ENCODE measurements at places on chromosomes 13 and 19.

GRCh38 chr13:112220296-112220875, 153.4 kb downstream of the SOX1 start:
- no peak for DNase-seq

GRCh38 chr13:42561752-42562467, 12.0 kb upstream of the TNFSF11 start:
- no peak for DNase-seq

DNA sequence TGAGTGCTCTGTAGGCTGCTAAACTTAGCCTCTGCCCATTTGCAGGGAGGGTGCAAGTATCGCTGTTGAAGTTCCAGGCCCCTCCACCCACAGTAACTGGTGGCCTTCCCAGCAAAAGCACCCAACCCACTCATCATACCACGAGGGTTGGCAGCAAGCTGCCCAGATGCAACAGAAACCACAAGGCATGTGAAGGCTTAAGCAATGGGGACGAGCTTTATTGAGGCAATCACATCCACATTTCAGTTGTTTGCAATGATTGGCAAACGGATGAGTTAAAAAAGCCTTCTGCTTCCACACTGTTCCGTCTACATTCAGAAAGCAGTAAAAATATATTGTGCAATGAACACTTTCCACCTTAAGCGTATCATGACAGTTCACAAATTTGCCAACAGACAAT, 10.3 kb downstream of the GJB6 start:
- no peak for DNase-seq

DNA sequence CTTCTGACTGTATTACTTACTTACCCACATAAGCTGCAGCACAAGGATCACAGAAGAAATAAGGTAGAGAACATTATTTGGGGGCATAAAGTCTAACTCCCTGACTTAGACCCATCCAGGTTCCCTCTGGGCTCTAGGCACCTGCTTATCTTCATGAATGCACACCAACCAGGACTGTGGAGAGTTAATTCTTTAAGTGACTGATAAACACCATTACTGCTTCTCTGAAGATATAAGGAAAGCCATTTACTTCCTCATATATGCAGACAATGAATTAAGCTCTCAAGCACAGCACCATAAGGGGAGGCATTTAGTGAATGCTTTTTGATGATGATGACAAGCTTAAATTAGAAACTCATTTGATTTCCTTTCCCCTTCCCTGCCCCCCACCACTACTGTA, 22.5 kb downstream of the OBI1 start:
- DNase-seq = no peak

GRCh38 chr13:36891752-36892151, 28.3 kb downstream of the SMAD9 start:
- DNase-seq = no peak

- DNase-seq = no peak
Observed at GRCh38 chr13:20847296-20847695, 55.2 kb downstream of the XPO4 start.

DNA sequence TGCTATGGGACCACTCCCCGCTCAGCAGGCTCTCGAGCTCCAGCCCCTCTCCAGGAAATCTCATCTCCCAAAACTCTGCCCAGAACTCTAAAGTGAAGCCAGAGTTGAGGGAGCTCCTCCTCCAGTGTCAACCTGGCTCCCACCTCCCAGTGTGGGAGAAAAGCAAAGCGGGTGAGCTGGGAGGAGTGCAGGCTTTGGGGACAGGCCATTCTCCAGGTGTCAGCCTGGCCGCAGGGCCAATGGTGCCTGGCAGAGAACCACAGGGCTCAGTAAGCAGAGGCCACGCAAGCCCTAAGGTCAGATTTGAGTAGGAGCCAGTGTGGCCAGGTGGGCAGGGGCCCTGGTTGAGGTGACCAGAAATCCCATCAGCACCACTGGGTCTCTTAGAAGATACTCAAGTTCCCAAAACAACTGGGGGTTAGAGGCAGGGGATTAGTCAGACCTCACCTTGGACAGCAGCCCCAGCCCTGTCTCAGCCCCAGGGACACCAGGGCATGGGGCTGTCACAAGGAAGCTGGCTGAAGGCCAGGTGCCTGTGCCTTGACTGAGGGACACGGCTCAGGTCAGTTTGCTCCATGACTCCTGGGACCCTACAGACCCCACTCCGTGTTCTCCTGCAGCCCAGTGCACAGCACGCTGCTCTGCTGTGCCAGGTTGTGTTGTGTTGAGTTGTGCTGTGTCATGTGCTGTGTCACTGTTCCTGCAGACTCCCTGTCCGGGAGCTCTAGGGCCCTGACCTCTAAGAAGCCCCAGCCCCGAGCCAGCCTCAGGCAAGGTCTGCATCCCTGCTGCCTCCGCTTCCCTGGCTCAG, 2.8 kb upstream of the ZNF181 start:
- DNase-seq = no peak

DNA sequence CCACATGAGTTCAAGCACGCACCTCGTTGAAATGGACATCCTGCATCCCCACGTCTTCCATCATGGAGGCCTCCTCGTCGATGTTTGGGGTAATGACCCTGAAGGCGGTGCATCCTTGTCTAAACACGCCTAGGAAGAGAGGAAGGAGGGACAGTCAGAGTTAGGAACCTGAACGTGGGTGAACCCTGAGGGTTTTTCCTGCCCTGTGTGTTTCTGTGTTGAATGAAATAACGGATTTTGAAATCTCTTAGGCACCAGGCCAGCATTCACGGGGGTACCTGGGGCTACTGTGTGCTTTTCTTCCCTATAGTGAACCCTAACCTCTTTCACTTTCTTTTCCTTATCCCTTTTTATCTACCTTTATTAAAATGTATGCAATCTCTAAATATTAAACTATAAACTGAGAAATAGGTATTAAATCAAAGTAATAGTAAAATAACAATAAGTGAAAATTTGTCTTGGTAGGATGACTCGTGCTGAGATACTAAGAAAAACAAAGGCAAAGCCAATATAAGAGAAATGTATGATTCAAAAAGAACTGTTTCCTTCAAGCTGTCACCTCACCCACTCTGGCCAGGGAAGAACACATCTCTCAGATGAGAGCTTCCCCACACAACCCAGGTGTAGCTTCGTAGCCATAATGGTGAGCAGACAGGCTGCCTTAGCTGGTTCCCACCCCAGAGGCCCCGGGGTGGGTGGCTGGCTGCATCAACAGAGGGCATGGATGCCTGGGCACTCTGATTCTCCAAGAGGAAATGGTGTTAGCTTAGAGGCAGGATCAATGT, 72.1 kb upstream of the SLC15A1 start:
- no peak for DNase-seq

GRCh38 chr13:28819046-28819730, 951 bp upstream of the MTUS2 start:
- no peak for DNase-seq

DNA sequence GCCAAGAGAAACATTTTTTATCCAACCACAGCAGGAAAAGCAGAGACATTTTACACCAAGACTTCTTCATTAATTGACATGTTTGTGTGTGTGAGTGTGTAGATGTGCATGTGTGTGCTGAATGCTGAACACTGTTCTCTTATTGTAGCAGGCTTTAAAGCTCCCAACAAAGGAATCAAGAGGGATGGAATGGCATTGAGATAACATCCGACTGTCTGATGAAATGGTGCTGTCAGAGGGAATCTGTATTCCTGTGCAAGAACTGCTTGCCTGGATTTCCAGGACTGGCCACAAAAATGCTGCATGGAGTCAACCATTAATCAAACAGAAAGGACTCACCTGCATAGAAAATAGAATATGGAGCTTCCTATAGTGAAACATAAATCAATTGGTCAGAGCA, 354.0 kb downstream of the UQCRFS1 start:
- DNase-seq = no peak

- DNase-seq = no peak
Observed at GRCh38 chr13:30926781-30927180, 5.7 kb upstream of the TEX26 start.

GRCh38 chr13:114125589-114125988, 6.8 kb downstream of the RASA3 start:
- no peak for DNase-seq

DNA sequence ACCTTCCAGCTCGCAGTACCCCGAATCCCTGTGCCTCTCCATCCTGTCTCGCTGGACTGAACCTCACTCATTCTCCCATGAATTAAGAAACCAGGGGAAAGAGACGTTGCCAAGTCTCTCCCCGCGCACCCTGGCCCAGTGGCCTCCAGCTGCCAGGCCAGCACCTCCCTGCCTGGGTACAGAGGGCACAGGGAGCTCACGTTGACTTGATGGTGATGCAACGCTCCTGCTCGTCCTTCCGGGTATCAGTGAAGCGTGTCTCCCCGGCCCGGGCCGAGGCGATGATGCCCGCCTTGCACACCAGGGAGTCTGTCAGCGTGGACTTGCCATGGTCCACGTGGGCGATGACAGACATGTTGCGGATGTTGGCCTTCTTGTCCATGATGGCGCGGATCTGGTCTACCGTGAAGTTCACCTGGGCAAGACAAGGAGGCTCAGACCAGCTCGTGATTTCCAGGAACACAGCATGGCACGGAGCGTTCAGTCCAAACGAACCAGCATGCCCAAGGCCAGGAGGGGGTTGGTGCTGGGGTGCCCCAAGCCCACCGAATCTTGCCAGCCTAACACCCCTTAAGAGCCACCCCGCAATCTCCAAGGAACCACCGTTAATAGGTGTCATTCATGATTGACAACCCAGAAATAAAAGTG, 1.2 kb downstream of the EEF2 start:
- DNase-seq = no peak

- DNase-seq = no peak
Observed at GRCh38 chr13:46598140-46598819, 45.3 kb downstream of the LRCH1 start.

DNA sequence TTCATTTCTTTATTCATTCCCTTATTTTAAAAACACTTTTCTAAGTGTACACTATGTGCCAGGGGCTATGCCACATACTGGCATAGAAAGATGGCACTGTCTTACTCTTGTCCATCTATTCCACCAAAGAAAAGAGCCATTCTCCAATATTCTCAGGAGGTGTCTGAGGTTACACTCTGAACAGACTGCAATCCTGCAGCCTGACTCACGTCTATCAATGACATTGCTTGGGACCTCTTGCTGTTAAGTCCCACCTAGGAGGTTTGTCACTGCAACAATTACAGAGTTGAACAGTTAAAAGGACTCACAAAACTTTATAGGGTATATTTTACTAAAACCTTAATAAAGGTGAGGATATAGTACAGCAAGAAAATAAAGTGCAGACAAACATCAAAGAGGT, 512.9 kb upstream of the HTR2A start:
- DNase-seq = no peak

DNA sequence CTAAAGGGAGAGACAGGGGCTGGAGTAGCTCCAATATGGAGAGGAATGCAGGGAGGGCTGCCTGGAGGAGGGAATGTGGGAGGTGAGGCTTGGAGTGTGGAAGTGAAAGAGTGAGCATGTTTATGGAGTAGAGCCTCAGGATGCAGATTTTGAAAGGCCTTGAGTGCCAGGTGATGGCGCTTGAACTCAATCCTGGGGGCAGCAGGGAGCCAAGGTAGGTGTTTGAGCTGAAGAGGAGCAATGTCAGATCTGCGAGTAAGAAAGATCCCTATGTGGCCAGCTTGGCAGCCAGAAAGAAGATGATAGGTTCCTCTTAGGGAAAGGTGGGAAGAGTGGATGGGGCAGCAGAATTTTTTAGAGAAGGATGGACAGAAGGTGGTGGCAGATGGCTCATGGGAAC, 40.3 kb downstream of the CYP4F22 start:
- no peak for DNase-seq

- DNase-seq = no peak
Observed at GRCh38 chr13:29310806-29311205, 284.7 kb downstream of the SLC7A1 start.

GRCh38 chr13:46624353-46624752, 71.4 kb downstream of the LRCH1 start:
- no peak for DNase-seq

GRCh38 chr13:93554514-93554913, 327.9 kb downstream of the GPC6 start:
- DNase-seq = no peak

GRCh38 chr19:52637718-52638585, at the start of gene ZNF83:
Gene ZNF83, minus strand, starts transcription at chr19:52638355.
- no peak for DNase-seq

- no peak for DNase-seq
Observed at GRCh38 chr19:40084948-40085347, 5.8 kb downstream of the ZNF780A start.

GRCh38 chr13:74270018-74270417, 135.8 kb upstream of the KLF12 start:
- no peak for DNase-seq

DNA sequence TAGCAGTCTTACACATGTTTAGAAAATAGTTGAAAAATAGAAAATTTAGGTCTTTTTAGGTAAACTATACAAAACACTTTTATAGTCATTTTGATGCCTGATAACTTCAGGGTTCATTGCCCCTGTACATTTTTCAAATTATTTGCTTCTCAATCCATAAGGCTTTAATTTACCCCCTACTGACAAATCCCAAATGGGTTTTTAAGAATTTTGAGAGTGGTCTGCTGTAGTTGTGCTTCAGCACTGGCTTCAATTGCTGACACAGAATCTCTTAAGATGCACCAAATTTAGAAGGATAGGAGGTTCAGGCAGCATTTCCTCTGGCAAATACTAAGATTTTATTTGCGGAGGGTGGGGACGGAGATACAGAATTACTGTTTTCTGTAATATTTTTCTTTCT, 89.4 kb downstream of the PCCA start:
- no peak for DNase-seq

- DNase-seq = no peak
Observed at GRCh38 chr13:32537580-32538142, 934 bp downstream of the N4BP2L2 start.

Data from retinal pigment epithelial cell (primary cell).